ENCODE measurements at places on chromosomes 4 and X.
A peak's percentile ranks its signal among the peaks of the same experiment; 100 is the strongest.

- DNase-seq: no peak
Measured at GRCh38 chrX:23341452-23341851, 6.8 kb downstream of the PTCHD1 start.

GRCh38 chr4:143858456-143858855 is 46.9 kb downstream of the GYPE start:
- no peak for DNase-seq

GRCh38 chrX:120753413-120754251 is 122.0 kb downstream of the CT47B1 start:
- peak; percentile 10 for DNase-seq

GRCh38 chrX:129980540-129981199 is 1.8 kb upstream of the BCORL1 start:
- DNase-seq: peak; percentile 8

GRCh38 chr4:121950680-121951520 is 960 bp downstream of the TRPC3 start:
- DNase-seq: no peak

DNA sequence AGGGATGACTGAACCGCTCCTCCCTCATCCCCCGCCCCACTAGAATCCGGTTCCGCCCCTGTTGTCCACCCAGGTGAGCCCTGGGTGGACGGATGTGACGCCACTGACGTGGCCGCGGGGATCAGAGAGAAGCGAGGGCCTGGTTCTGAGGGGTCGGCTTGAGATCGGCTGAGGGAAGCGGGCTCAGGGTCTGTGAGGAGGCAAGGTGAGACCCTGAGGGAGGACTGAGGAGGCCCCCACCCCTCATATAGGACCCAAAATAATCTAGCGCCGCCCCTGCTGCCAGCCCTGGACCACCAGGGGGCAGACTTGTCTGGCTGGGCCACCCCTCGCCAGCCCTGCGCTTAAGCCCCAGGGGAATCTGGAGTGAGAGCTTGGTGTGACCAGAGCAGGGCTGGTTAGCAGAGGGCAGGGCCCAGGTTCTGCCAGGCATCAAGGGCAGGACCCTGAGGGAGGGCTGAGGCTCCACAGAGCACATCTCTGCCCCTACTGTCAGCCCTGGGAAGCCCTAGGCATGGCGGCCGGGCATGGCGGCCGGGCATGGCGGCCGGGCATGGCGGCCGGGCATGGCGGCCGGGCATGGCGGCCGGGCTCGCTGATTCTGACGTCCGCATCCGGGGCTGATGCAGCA is at the start of gene MAGEA8:
Gene MAGEA8 (plus strand): TSS at position 103 of the 631 bp plus-strand sequence. CDS start 3,090 bp downstream, outside the sequence.
- DNase-seq: no peak

- DNase-seq: no peak
Measured at GRCh38 chr4:71545168-71545567, 206.3 kb downstream of the SLC4A4 start.

- DNase-seq: no peak
Measured at GRCh38 chr4:80199004-80199560, 1.8 kb downstream of the PRDM8 start.

All from stimulated activated CD4-positive, alpha-beta T cell treated with anti-CD3 and anti-CD28 coated beads, TNF-alpha, amount 100 ng/mL, for 4 hours (primary cell).